ENCODE measurements at places on chromosomes 4 and X.

- no peak for DNase-seq
Measured at GRCh38 chr4:52600275-52600674, 58.8 kb downstream of the USP46 start.

GRCh38 chr4:98692411-98692810 lies 34.0 kb upstream of the TSPAN5 start:
- no peak for DNase-seq

GRCh38 chr4:29311247-29311646 lies 1408.9 kb upstream of the PCDH7 start:
- no peak for DNase-seq

- no peak for DNase-seq
Measured at GRCh38 chr4:55612341-55612740, 20.3 kb upstream of the PDCL2 start.

DNA sequence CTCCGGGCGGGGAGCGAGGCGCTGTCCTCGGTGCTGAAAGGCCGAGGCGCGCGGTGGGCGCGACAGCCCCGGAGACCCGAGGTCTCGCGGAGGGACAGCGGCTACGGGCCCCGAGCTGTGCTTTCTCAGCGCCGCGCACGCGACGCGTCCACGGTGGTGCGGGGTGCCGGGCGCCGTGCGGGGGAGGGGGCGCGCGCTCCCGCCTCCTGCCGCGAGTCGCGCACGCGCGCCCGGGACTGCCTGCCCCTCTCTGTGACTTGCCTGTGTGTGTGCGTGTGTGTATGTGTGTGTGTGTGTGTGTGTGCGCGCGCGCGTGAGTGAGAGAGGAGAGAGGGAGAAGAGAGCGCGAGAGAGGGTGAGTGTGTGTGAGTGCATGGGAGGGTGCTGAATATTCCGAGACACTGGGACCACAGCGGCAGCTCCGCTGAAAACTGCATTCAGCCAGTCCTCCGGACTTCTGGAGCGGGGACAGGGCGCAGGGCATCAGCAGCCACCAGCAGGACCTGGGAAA lies at the start of gene GRIA2:
GRIA2 (plus strand) TSS at position 358 of the 511 bp plus-strand sequence. CDS start 315 bp downstream, outside the sequence.
- peak; percentile 78 for DNase-seq

- peak; percentile 45 for DNase-seq
Measured at GRCh38 chr4:144787365-144788258, 141.7 kb downstream of the HHIP start.

DNA sequence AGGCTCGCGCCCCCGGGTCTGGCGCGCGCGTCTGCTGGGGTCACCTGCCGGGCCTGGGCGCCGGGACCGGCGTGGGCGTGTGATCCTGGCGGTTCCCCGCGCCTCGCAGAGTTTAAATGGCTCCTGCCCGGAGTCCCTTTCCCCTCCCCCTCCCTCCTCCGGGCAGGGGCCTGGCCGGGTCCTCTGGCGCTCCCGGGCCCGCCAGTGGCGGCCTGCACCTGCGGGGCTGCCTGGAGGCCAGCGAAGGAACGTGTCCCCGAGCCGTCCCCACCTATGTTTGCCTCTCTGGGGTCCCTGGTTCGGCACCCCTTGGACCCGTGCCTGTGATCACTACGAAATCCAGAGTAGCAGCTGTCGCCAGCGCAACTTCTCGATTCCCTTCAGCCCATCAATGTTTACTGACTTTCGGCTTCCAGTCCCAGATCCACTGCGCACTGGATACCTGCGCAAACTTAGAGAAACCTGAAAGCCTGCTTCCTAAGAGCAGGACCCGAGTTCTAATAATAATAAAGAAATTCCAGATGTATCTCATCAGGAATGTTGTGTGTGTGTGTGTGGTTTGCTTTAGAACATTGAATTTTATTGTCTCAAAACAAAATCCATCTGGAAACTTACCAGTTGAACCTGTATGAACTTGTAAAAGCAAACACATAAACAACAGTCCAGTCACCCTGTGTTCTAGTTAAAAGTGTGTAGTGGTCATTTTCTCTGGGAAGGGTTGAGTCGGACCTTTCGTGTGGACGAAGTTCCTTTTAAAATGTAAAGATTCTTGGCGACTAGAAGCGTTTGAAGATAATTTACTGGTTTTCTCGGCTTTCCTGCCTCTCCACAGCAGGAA lies 788 bp downstream of the SHROOM2 start:
- no peak for DNase-seq

- peak; percentile 68 for DNase-seq
Measured at GRCh38 chrX:50691820-50692219, 122.2 kb downstream of the SHROOM4 start.

- DNase-seq = no peak
Measured at GRCh38 chr4:16109256-16109655, 25.4 kb upstream of the PROM1 start.

- DNase-seq = no peak
Measured at GRCh38 chr4:26015906-26016305, 101.9 kb downstream of the SMIM20 start.

GRCh38 chr4:145930592-145930991 lies 8.0 kb downstream of the ZNF827 start:
- DNase-seq = no peak

DNA sequence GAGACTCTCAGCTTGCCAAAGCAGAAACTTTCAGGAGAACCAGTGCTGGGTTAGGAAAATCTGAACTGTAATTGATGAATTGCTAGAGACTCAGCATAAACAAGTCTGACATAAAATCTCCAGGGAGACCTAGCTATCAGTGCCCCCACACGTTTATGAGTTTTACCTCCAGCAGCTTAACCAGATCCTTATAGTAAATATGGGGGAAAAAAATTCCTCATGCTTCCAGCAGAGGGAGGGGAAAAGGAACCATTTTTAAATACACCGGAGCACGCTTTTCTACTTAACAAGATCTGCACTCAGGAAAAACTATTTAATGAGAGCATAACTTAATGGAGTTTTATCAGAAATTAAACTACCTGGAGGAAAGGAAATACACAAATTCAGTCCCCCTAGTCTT lies 1040.7 kb upstream of the INTU start:
- DNase-seq = no peak

DNA sequence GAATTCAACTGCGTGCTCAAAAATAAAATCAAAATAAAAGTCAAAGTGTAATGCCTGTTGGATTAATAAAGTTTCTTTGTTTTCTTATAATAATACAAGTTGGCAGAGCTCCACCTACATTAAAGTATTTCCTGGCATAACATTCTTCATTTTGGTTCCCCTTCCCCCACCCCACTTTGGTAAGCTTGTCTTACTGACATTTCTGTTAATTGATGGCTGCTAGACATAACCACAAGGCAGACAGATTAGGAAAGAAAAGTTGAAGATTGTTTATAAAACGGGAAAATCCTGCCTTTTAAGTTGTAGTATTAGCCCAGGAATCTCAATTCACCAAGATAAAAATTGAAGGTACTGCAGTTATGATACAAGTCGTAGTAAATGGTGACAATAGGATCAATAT lies 246.5 kb upstream of the RPS6KA3 start:
- no peak for DNase-seq

DNA sequence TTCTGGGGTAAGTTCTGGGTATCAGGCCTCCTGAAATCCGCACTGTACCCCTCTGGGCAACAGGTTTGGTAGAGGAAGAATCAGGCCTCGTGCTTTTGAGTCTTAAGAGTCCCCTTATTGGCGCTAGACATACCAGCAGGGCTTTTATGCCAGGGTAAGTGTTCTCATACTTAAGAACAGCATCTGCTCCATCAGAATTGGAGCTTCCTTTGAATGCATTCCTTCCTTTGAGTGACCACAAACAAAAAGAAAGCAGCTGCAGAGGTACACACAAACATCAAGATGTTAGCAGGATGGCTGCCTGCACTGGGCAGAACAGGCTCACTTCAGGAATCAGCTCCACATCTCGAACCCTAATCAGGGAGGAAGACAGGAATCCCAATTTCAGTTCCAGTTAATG lies 156.8 kb downstream of the MGST2 start:
- DNase-seq = no peak

- DNase-seq = no peak
Measured at GRCh38 chrX:50188859-50189600, 11.8 kb downstream of the AKAP4 start.

GRCh38 chr4:156665780-156666366 lies 305.7 kb downstream of the PDGFC start:
- no peak for DNase-seq

GRCh38 chrX:30010471-30010870 lies 204.9 kb upstream of the MAGEB2 start:
- no peak for DNase-seq

DNA sequence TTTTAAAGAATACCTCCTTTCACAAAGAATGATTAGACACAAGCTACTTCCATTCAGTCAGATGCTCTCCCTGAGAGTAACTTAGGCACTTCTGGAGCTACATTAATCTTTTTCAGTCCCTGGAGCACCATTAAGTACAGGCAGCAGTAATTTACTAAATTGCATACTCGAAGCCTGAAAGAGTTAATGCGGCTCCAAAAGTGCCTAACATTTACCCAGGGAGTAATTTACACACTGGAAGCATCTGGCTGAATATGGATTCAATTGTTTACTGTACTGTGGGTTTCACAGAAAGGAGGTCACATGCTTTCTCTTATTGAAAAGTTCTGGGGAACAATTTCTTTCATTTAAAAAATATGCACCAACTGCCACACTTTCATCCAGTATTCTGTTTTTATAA lies 260.8 kb upstream of the TENM3 start:
- no peak for DNase-seq

GRCh38 chr4:87038837-87039615 lies 104.2 kb downstream of the AFF1 start:
- DNase-seq = no peak

GRCh38 chr4:72970756-72971155 lies 98.8 kb downstream of the COX18 start:
- no peak for DNase-seq

GRCh38 chrX:39492497-39493162 lies 605.1 kb downstream of the BCOR start:
- peak; percentile 82 for DNase-seq

- DNase-seq = no peak
Measured at GRCh38 chrX:105723966-105724735, 98.2 kb upstream of the NRK start.

DNA sequence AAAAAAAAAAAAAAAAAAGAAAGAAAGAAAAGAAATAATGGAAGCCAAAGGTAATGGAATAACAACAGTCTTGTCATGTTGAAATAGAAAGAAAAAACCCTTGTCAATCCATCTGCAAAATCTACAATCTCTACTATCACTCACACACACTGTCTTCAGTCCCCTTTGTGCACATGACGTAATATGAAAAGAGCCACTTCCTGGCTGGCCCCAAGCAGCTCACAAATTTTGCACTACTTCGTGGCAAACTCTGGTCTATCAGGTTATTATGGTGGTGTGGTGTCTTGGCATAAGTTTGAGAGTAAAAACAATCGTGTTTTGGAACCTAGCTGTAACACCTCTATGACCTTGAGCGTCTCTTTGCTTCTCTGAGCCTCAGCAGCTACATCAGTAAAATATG lies 8.3 kb upstream of the AFAP1 start:
- DNase-seq = no peak

DNA sequence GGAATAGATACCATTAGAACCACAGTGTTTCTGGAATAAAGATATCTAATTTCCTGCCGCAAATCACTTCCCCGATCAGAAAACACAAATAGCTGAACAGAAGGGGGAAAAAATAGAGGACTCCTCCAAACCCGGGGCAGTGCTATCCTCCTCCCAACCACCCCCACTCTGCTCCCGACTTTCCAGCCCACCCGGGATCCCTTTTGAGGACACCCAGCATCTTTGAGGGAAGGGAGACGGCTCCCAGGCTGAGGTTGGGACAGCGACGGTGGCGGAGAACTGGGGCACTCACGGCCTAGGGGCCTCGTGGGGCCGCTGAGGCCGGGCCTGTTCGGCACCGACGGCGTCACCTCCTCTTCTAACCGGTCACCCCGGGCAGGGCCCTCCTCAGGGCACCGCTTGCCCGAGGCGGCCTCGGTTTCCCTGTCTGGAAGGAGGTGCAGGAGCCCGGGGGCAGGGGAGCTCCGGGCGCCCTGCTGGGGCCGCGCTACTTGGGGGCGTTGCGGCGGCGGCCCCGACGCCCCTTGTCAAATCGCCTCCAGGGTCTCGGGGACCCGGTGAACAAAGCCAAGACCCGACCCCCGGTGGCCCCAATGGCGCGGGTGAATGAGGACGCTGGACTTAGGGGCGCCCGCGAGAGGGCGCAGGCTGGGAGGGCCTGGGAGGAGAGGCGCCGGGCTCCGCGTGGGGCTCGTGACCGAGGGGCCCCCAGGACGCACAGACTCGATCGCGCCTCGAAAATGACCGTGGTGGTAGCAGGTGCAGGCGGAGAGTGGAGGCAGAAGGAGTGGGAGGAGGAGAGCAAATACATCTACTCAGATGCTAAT lies 6.9 kb upstream of the ARX start:
- DNase-seq = no peak

GRCh38 chr4:21901831-21902230 lies 46.7 kb downstream of the KCNIP4 start:
- no peak for DNase-seq

- no peak for DNase-seq
Measured at GRCh38 chr4:107202744-107203143, 166.6 kb upstream of the DKK2 start.

- DNase-seq = no peak
Measured at GRCh38 chrX:13763489-13763888, 28.9 kb downstream of the OFD1 start.

- no peak for DNase-seq
Measured at GRCh38 chr4:189377569-189377968, 563.1 kb upstream of the FRG1 start.

DNA sequence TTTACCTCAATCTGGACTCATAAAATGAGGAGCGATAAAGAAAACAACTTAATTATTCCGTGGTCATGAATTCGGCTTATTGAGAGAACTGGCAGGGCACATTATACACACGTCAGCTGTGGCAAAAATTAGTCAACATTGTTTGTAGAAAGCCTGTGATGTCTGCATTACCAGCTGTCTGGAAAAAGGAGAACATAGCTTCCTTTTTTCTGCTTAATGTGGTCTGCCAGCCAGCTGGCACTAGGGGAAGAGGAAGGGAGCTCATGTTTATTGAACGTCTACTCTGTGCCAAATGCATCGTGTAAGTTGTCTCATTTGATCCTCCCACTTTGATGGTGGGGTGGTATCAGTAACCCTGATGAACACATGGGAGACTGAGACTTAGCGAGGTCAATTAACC lies 367.6 kb downstream of the ARHGAP24 start:
- peak; percentile 63 for DNase-seq

- no peak for DNase-seq
Measured at GRCh38 chrX:12378706-12379105, 240.4 kb downstream of the FRMPD4 start.

- DNase-seq = no peak
Measured at GRCh38 chr4:100843910-100844309, 326.1 kb upstream of the EMCN start.

- no peak for DNase-seq
Measured at GRCh38 chr4:78551420-78552351, at the start of gene ANXA3. ANXA3 (plus strand) TSS chr4:78551770; CDS start chr4:78554474, 2,704 bp downstream.
